ENCODE measurements at places on chromosomes 2 and 18. TPM values are rescaled to one million over a fixed set of nuclear protein-coding genes. Genes with fewer than 3 reads are reported as not detected.

The AQP12A gene
- total RNA-seq: not detected

The DHRS9 gene
- total RNA-seq: 1.6 TPM

The THSD7B gene
- total RNA-seq: not detected

DNA sequence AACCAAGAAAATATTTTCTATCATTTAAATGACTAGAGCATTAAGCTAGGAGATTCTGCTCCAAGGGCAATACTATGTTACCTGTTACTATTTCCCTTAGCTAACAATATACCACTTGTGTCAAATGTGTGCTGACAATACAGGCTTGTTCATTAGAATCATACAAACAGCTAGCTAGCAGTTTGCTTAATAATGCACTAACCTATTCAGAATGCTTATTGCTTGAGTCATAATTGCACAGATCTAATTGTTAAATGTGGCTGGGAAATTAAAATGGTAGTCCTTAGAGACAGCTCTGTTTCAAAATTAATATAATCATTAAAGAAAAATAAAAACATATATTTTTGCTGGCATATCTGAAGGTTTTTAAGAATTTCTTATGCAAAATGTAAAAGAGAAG lies 344.2 kb downstream of the ERBB4 start:
- no peak for DNase-seq
- no peaks in the 10 kb centered on the region for H3K4me1 ChIP-seq
- H3K36me3 ChIP-seq: no peaks in the 10 kb centered on the region
- H3K4me3 ChIP-seq: no peak overlapping the region

GRCh38 chr2:23387845-23388244 lies 2.9 kb downstream of the KLHL29 start:
- no peaks in the 10 kb centered on the region for H3K36me3 ChIP-seq
- H3K4me3 ChIP-seq: peak overlapping the region; percentile 3
- H3K27ac ChIP-seq: no peak overlapping the region
- DNase-seq: no peak

- H3K36me3 ChIP-seq: peaks cover 9% of the 10 kb centered on the region
- DNase-seq: peak; percentile 82
- H3K4me3 ChIP-seq: peak overlapping the region; percentile 54
- H3K27me3 ChIP-seq: peaks cover 1% of the 10 kb centered on the region
Measured at GRCh38 chr2:161077367-161078210, 82.6 kb upstream of the TANK start.

The RIT2 gene
- not detected for total RNA-seq
